ENCODE measurements at places on chromosomes 2 and 18.

- no peak for DNase-seq
Measured at GRCh38 chr18:56560992-56561391, 77.4 kb downstream of the TXNL1 start.

DNA sequence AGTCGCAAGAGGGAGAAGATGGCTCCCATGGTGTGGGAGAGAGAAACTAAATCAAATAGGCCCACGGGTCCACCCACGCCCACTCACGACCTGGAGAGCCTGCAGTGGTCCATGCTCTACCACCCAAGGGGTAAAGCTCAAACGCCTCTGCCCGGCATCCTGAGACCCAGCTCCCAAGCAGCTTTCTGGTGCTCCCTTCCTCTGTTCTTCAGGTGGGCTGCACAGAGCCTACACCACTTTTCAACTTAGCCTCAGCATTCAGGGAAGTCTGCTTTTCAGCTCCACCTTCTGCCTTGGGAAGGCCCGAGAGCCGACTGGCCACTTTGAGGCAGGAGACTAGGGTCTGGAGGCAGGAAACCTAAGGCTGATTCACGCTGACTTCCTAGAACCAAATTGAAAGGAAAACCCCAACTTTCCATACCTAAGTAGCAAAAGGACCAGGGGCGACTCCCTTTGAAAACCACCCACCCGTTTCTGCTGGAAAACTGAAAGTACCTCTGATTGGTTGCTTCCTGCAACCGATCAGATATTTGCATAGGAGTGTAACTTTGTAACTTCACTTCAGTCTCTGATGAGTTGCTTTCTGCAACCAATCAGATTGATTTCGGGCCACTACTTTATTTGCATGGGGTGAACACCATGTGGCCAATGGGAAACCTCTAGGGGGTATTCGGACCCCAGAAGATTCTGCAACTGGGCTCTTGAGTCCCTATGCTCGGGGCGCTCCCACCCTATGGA lies 26.8 kb upstream of the SPATA3 start:
- no peak for DNase-seq

DNA sequence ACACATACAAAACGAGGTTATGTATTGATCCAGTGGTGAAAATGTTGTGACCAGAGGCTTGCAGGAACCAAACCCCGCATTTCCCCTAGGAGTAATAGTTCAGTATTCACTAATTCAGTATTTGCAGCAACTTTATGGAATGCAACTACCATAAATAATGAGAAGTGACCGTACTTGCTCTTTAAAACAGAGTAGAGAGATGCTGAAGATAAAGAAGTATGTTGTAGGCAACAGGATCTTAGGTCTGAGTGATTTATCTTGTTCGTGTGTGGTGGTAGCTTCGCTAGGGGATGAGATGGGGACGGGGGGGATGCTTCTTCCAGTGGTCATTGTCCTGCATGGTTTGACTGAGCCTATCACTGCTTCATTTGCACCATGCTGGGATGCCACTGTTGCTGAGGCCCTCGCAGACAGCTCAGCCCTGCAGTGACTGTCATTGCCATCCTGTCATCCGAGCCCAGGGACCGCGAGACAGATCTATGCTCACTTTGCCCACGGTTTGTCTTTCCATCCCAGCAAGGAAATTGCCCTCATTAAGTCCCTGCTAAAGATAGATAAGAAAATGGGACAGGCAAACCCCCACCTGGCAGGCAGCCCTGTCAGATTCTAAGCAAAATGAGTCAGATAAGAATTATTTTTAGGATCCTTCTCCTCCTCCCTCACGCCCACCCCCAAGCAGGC lies 181.3 kb downstream of the CTIF start:
- no peak for DNase-seq

DNA sequence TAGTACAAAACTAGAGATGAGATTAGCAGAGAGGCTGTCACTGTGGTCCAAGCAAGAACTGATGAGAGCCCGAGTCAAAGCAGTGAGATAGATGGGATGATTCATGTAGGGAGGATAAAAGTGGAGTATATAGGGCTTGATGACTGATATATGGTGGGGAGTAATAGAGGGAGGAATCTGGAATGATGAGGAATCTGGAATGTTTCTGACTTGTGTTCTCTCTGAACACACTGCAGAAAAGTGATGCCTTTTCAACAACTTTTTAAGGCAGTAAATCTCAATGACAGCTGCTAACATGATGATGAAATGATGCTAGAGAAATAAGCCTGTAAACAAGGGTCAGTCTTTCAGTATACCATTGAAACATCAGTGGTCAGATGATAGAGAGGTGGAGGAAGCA lies 143.5 kb upstream of the SP5 start:
- no peak for DNase-seq

DNA sequence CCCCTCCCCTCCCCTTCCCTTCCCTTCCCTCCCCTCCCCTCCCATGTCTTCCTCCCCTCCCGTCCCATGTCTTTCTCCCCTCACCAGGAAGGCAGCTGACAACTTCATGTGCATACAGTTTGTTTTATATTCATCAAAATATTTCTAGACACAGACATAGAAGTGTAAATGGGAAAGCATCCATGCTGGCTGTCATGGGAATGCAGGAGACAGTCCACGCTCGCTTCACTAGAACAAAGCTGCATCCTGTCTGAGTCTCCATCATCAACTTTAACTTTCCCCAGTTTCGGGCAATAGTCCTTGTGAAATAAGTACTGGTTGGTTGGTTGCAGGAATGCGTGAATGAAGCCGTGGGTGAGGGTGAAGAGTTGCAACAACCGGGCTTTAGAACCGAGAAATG lies 226.9 kb downstream of the DCDC2C start:
- no peak for DNase-seq

- DNase-seq: no peak
Measured at GRCh38 chr18:48853588-48853987, 97.2 kb downstream of the SMAD7 start.

GRCh38 chr2:238257786-238258700 lies 18.2 kb upstream of the HES6 start:
- DNase-seq: no peak

- no peak for DNase-seq
Measured at GRCh38 chr2:149729586-149729985, 142.0 kb upstream of the MMADHC start.

GRCh38 chr2:175111200-175111657 lies 56.8 kb downstream of the ATF2 start:
- DNase-seq: peak; percentile 40

- DNase-seq: no peak
Measured at GRCh38 chr2:187180529-187180928, 267.5 kb downstream of the CALCRL start.

DNA sequence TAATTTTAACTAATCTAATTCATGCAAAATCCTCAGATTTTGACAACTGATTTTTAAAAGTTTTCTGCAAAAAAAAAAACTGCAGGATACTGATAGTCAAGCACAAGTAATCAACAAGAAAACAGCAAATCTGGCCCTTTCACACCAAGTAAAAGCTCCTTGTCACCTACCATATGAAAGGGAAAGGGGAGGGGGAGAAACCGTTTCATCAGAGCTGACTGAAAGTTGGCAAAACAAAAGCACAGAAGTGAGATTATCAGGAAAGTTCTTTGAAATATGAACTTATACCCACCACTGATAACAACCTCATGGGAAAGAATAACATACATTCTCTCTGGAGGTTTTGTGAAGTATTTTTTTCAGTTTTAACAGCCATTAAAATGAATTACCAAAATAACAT lies 38.7 kb downstream of the ZNF521 start:
- no peak for DNase-seq
